Kidney glomerular epithelial cell (primary cell): ENCODE measurements at places on chromosomes 1 and 21.

DNA sequence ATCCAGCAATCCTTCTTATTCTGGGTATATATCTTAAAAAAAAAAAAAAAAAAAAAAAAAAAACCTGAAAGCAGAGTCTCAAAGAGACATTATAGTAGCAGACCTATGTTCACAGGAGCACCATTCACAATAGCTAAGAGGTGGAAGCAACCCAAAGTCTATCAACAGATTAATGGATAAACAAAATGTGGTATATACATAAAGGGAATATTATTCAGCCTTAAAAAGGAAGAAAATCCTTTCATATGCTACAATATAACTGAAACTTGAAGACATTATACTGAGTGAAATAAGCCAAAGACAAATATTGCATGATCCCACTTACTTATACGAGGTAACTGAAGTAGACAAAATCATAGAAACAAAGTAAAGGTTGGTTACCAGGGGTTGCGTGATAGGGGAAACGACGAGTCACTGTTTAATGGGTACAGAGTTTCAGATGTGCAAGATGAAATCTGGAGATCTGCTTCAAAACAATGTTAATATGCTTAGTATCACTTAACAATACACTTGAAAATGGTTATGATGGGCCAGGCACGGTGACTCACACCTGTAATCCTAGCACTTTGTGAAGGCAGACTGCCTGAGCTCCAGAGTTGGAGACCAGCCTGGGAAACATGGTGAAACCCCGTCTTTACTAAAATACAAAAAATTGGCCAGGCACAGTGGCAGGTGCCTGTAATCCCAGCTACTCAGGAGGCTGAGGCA is 29.5 kb downstream of the PIK3R3 start:
- no peak for DNase-seq

DNA sequence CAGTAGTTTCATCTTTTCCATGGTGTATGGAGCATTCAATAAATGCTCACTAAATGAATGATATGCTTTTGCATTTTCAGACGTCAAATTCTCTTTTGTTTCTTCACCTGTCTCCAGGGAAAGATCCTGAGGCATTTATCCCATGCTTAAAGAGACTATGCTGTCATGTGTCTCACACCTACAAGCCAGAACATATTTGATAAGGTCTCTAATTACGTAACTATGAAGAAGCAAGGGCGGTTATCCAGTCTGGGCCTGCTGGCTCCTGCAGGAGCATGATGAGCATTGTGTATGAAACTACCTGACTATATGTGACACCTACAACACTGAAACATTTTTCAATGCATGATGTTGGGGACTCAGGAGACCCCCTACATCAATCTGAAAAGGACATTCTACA is 51.8 kb downstream of the FBXO42 start:
- DNase-seq = no peak

DNA sequence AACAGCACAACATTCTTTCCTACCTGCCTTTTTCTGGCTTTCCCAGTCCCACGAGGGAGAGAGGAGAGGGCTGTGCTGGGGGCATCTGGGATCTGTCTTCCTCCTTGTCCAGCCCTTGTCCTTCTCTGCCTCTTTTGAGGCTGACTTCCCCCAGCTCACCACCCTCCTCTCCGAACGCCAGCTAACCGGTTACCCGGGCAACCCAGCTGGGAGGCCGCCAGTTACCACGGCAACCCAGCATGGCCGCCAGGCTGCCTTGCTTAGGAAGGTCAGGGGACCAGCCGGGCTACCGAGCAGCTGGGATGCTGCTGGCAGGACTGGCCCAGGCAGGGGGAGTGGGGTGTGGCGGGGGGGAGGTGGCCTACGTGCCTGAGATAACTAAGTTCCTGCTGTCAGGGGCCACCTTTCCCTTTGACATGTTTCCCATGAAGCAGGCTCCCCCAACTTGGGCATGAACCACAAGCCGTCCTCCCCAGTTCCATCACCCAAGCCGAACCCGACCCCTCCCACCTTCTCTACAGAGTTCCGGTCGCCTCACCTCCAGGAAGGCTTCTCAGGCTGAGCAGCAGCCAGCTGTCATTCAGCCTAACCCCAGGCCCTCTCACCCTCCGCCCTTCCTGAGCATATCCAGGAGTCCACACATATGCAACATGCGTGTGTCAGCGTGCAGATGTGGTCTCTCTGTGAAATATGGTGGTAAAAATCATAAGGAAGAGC is 8.7 kb downstream of the PLEKHA6 start:
- DNase-seq = no peak

DNA sequence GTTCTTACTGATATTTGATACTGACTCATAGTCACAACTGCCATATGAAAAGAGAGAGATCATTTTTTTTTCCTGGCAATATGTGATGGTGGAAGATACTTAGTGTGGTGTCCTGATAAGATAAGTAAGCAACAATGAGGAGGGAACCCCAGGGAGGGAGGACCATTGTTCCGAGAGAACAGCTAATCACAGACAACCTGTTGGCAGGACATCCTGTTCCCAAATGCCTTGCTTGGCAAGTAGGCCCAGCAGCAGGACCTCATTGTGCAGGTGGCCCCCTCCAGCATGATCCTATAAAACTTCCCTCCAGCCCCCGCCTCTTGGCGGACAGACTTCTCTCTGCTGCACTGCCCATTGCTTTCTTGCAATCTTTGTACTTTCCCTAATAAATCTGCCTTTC is 329.4 kb upstream of the CHRM3 start:
- DNase-seq = no peak

GRCh38 chr1:60245324-60245723 is 171.8 kb upstream of the C1orf87 start:
- no peak for DNase-seq

DNA sequence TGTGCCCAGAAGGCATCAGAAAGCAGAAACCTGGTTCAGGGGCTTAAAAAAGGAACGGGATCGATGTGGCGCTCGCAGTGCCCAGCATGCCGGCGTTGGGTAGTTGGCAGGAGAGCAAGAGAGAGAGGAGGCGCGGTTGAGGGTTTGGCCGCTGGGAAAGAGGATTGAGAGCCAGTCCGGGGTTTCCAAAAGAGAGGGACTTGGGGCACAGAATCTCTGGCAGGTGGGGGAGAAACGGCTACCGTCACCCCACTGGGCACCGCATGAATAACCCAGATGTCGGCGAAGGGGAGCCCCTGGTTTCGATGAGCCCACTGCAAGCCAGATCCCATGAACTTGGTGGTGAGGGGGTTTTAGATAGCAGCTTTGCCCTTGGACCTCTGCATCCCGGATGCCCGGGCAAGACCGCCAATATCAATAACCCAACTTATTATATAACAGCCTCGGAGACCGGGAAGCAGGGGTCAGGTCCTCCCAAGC is 60.4 kb upstream of the ACOT11 start:
- DNase-seq = no peak

DNA sequence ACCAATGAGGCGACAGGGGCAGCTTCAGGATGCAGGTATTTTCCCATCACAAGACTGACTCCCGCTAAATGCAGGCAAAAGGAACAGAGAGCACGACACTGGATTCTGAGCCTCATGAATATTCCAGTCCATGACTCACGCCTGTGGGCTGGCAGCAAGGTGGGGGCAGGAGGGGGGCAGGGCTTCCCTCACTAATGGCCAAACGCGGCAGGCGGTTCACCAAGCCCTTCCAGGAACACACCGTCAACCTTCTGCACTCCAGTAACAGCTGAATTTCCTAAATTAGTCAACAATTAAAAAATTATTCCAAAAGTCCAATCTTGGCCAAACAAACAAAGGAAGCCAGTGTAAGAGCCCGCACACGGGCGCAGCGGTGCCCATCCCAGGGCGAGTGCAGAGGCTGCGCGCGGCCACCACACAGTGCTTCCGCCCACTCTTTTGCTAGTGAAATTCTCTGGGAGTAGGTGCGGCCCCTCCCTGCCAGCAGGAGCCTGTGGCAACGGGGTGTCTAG is 12.5 kb upstream of the GPR153 start:
- peak; percentile 36 for DNase-seq
